CD4-positive, alpha-beta T cell treated with Interleukin-4 for 1 hour (primary cell): ENCODE measurements at places on chromosomes 3 and 15.

GRCh38 chr3:129749692-129750091 lies 143.2 kb upstream of the PLXND1 start:
- no peak for DNase-seq

- DNase-seq = no peak
Measured at GRCh38 chr15:36430726-36431265, 148.6 kb upstream of the CDIN1 start.

- no peak for DNase-seq
Measured at GRCh38 chr15:40441565-40442531, 1.1 kb downstream of the BAHD1 start.

GRCh38 chr3:176814285-176814684 lies 383.0 kb downstream of the TBL1XR1 start:
- DNase-seq = no peak

GRCh38 chr3:172647823-172648222 lies 63.0 kb downstream of the NCEH1 start:
- no peak for DNase-seq

- no peak for DNase-seq
Measured at GRCh38 chr3:119497820-119498185, 544 bp upstream of the TIMMDC1 start.

GRCh38 chr3:9117220-9117619 lies 132.2 kb downstream of the SRGAP3 start:
- no peak for DNase-seq

- DNase-seq = peak; percentile 77
Measured at GRCh38 chr15:77013776-77014131, 18.8 kb downstream of the PSTPIP1 start.

GRCh38 chr3:100319951-100320350 lies 14.6 kb upstream of the NIT2 start:
- no peak for DNase-seq

GRCh38 chr3:104989878-104990277 lies 376.8 kb upstream of the ALCAM start:
- no peak for DNase-seq

DNA sequence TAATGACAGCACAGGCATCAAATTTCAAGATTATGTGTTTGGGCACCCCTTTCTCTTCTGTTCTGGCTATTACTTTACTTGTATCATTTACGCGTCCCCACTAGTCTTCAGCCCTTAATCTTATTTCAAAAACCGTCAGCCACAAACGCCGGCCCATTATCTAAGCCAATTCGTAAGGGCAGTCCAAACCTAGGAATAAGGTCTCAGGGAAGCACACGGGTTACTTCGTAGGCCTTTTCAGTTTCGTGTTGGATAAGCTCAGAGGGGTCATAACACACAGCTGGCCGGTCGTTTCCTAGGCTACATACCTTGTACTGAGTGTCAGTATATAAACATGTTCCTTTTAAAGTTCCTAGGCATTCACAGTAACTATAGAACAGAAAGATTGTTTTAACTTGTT lies 5.1 kb upstream of the DNAAF4 start:
- no peak for DNase-seq

GRCh38 chr3:45381168-45381852 lies 7.1 kb upstream of the LARS2 start:
- DNase-seq = no peak

DNA sequence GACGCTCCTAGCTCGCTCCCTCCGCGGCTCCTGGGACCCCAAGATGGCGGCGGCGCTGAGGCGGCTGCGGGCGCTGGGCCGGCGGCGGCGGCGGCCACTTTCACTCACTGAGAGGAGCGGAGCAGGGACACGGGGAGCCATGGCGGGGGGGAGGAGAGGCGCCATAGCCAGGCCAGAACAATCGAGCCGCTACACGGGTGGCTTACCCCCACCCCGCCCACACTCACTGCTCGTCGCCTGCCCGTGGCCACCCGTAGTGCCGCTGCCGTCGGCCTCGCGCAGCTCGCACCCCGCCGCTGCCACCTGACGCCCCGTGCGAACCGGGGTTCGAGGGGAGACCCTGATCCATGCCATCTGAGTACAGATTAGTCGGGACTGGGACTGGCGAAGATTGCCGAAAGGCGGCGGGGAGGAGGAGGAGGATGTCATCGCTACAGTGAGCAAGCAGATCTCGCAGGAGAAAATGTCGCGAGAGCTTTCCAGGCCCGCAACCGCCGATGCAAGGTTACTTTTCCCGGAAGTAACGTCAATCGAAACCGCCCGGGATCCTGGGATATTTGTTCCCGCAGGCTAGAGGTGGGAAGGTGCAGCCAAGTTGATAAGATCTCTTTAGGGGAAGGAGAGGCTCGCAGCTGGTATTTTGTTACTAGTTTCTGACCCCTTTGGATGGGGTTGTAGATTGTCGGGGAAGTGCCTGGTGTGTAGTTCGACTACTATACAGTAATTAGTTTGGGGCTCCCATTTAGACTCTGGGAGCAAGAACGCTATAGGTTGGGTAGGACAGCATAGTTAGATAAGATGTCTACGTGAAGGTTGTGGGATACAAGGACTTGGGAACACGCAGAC lies at the start of gene INO80:
INO80 (minus strand) TSS at position 165 of the 846 bp plus-strand sequence. CDS start 19,970 bp downstream, outside the sequence.
- peak; percentile 97 for DNase-seq

- no peak for DNase-seq
Measured at GRCh38 chr3:172189987-172190603, 150.7 kb downstream of the FNDC3B start.

DNA sequence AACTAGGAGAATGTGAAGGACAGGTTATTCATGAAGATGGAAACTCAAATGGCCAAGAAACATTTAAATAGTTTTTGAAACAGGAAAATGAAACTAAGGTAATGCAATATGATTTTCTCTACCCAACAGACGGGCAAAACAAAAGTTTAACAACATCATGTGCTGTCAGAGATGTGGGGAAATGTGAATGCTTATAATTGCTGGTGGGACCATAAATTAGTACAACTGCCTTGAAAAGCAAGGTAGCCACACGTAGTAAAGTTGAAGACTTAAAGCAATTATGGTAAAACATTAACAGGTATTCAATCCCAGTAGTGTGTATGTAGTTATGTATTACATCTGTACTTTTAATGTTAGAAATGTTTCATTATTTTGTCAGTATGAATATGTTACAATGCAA lies 57.0 kb upstream of the C3orf80 start:
- no peak for DNase-seq

GRCh38 chr3:109336291-109336861 lies 970 bp downstream of the DPPA4 start:
- DNase-seq = no peak

- DNase-seq = no peak
Measured at GRCh38 chr3:12454076-12454815, 30.0 kb upstream of the TSEN2 start.

DNA sequence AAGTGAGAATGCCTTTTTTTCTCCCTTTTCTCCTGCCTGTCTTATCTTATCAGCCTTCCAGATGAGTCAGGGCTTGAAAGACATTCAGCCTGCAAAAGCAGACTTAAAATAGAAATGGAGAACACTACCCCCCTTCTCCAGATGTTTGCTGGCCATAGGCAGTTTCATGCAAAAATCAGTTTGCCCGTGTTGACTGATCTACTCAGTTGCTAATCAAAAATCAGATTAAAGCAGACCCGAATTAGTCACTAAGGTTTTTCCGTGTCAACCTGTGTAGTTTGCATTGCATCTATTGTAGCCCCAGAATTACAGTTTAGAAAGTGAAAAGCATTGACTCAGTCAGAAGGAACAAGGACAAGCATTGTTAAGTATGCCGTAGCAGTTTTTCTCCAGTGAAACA lies 56.2 kb downstream of the IL5RA start:
- DNase-seq = no peak

DNA sequence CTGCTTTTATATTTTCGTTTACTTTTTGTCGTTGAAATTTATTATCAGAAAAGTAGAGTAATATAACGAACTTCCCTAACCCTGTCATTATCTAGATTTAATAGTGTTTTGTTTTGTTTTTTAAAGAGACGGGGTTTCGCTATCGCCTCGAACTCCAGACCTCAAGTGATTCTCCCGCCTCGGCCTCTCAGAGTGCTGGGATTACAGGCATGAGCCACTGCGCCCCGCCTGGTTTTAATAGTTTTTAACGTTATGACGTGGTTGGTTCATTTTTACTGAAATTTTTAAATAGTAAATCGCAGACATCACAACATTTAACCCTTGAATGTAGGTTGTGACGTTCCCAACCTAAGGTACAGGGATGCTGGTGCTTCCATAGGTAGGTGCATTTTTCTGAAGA lies 1.0 kb downstream of the NGRN start:
- DNase-seq = peak; percentile 45

- DNase-seq = no peak
Measured at GRCh38 chr3:107241217-107241616, 136.0 kb upstream of the CCDC54 start.

DNA sequence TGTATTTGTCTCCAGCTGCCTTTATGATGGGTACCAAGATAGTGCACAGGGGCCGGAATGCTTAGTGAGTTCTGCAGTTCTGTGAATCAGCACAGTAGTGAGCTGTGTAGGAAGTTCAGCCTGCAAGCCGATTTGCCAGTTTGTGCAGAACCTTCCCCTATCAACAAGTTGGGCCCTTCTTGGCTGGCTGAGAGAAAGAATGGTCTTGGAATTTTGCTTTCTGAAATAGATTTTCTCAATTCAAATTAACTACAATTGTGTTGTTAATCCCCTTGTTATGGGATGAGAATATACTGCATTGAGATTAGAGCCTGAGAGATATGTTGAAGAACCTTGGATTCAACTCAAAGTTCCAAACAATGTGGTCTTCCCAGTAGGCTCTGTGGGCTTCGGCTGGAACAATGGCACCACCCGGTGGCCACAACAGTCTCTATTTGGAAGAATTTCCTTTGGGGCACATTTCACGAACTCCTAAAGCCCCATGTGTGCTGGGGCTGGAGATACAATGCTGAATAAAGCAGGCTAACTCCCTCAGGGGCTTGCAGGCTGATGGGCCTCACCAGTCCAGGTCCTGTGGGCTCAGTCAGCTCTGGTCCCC lies 59.1 kb downstream of the TRIM42 start:
- DNase-seq = no peak

DNA sequence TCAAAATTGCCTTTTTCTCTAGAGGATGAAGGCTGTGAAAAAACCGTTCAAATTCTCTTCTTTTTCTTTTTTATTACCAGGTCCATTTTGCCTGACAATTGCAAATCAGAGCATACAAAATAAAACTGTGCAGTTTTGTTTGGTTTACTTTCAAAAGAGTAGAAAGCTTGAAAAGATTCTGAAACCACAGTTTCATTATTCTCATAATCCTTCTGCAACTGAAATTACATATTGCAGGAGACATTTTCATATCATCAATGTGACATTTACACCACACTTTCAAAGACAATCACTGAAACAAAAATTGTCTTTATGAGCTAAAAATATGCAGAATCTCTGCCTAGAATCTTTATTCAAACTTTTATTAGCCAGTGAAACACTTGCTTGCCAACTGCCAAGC lies 296.4 kb upstream of the TPRG1 start:
- no peak for DNase-seq
